Stimulated activated CD8-positive, alpha-beta memory T cell treated with anti-CD3 and anti-CD28 coated beads, Interleukin-7, amount 100 ng/mL, for 1 hour (primary cell): ENCODE measurements at places on chromosomes 7 and 10.

GRCh38 chr7:91973639-91974038 lies 33.0 kb downstream of the AKAP9 start:
- no peak for DNase-seq

DNA sequence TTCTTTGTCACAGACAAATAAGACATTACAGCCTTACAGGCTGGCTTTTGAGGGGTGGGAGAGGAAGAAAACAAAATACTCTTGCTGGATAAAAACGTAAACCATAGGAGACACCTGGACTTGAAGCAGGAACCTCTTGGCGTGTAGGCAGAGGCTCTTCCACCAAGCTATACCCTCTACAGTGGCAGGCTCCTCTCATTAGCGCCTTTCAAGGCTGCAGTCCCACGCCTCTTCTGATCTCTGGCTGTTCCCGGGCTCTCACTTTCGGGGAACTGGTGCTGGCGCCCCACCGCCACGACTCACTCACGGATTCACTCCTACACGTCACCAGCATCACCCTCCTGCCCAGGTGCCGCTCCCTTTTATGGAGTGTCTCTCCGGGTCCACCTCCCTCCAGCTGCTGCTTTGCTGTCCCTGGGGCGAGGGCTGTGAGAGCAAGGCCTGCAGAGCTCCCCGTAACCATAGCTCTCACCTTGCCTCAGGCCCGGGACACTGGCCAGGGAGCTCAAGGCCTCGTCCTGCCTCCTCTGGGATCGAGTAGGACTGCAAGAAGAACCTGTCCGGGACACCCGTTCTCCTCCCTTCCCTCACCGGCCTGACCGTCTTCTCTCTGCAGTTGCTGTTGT lies 62.6 kb downstream of the ZNF777 start:
- DNase-seq, result no peak

DNA sequence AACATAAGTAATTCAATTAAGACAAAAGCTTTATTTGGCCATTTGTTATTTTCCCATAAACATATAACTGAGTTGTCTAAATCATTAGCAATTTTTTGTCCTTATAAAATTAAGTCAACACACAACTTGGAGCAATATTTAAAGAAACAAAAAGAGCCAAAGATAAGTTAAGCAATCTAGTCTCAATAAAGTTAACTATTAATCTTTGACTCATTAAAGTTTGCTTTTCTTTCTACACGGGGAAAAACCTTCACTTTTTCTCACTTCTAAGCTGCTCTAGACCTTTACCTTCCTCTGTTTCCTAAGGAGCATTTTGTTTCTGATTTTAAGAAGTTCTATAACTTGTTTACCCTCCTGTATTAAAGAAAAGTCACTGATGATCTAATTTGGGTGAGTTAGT lies 867.1 kb upstream of the PHF14 start:
- DNase-seq, result no peak

- DNase-seq, result no peak
Measured at GRCh38 chr7:141573511-141573910, 22.3 kb downstream of the AGK start.

DNA sequence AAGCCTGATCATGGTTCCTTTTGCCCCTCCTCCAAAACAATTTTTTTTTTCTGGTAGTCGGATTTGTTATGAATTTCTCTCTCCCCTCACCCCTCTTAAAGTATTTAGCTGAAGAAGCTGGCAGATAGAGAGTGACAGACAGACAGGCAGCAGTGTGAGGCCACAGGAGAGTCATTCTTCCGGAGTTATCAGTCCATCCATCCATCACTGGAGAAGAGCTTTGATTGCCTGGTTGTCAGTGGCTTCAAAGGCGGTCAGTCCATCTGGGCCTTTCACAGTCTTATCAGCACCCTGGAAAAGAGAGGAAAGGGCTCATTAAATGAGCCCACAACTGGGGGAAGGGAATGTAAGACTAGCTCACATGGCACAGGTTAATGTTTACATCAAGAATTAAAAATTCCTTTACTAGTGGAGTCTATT lies 47.4 kb downstream of the MTPN start:
- DNase-seq, result no peak

DNA sequence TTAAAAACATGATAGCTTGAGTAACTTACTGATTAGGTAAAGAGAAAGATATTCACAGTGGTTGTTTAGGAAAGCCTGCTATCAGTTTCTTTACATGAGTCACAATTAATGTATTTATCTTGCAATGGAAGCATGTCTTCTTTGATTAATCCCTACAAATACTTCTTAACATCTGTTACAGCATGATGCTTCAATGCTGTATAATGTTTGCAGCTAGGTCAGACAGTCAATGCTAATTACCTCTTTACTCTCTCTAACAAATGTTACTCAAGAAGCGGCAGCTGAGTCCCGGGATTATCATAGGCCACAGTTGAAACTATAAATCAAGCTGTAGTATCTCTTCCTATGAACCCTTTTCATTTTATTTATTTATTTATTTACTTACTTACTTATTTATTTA lies 33.2 kb downstream of the ACBD5 start:
- no peak for DNase-seq

DNA sequence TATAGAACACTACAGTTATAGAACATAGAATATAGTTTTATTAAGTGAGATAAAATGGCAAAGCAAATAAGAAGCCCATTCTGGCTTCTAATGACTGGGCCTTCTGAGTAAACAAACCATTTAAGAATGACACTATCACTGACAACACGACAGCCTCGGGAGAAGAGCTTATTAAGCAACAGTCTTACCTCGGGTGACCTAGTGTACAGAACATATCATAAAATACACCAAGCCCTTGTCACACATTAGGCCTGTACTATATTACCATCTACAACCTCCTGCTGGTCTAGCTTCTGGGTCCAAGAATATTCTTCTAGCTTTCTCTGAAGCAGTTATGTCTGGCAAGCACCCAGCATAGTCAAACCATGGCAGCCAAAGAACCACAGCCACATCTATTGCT lies 32.0 kb downstream of the CCDC186 start:
- DNase-seq, result no peak

GRCh38 chr7:17015598-17016031 lies 133.8 kb upstream of the AGR3 start:
- DNase-seq, result no peak

- DNase-seq, result no peak
Measured at GRCh38 chr7:15178065-15178464, 275.5 kb upstream of the DGKB start.

- no peak for DNase-seq
Measured at GRCh38 chr7:26681819-26682418, 182.5 kb downstream of the SKAP2 start.

- DNase-seq, result no peak
Measured at GRCh38 chr10:43959364-43960134, 310.9 kb upstream of the ZNF32 start.

DNA sequence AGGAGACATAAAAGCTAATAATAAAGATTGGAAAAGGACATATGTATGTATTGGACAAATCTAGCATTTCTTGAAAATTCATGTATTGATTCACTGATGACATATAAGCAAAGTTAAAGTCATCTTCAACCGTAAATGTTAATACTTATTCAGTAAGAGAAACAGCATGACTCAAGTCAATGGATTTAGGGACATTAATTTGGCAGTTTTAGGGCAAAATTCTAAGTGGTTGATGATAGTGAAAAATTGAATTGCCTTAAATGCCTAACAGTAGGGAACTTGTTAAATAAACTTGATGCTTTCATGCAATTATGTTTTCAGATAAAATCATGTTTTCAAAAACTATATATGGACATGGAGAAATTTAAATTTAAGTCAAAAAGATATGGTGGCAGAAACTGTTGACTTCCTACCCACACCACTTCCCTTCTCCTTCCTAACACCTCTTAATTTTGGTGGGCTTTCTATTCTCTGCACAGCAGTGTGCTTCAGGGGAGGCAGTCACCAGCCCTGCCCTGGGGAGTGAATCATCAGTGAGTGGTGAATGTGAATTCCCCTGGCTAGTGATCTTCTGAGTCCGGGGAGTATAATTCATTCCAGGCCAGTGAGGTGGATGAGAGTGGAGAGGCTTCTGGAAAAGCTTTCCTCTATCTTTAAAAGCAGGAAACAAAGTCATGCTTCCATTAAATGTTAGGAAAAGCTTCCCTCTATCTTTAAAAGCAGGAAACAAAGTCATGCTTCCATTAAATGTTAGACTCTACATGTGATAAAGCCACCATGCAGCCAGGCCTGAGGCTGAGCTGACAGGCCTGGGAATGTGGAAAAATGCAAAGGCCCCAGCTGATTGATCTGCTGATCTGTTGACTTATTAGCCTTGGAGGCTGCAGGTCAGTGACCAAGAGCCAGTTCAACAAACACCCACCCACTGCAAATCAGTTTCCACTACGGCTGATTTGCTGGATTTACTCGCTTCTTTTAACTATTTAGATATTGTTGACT lies 25.2 kb upstream of the ITGB1 start:
- no peak for DNase-seq

- no peak for DNase-seq
Measured at GRCh38 chr7:98643236-98643985, 26.3 kb downstream of the NPTX2 start.

- DNase-seq, result no peak
Measured at GRCh38 chr7:17185690-17186070, 112.8 kb upstream of the AHR start.

DNA sequence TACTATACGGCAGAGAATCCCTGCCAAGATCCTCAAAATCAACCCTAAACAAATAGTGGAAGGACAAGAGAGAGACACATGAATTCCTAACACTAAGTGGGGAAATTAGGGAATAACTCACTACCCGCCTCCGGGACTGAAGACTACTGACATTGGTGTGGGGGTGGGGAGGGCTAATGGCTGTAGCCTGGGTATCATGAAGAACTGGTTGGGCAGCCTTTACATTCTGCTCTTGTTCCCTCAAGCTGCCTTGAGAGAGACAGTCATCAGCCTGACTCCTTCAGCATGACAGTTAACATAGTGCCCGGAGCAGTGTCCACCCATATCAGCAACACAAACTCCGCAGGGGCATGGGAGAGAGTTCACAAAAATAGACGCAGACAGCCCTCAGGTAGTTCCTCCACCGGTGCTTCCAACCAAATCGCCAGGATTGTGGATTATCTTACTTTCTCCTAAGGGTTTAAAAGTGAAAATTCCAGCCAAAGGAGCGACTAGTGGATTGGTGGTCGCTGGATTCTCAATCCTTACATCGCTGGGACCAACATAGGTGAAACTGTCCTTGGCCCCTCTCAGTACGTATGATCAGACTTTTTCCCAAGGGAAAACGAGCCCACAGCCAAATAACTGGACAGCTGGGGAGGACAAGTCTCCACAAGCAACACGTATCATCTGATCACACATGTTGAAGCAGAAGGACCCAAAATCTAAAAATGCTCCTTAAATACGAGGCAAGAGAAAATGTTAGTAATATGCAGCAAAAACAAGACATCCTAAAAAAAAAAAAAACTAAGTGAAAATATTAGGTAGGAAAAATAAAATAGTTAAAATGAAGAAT lies 22.6 kb downstream of the TMEM254 start:
- no peak for DNase-seq

DNA sequence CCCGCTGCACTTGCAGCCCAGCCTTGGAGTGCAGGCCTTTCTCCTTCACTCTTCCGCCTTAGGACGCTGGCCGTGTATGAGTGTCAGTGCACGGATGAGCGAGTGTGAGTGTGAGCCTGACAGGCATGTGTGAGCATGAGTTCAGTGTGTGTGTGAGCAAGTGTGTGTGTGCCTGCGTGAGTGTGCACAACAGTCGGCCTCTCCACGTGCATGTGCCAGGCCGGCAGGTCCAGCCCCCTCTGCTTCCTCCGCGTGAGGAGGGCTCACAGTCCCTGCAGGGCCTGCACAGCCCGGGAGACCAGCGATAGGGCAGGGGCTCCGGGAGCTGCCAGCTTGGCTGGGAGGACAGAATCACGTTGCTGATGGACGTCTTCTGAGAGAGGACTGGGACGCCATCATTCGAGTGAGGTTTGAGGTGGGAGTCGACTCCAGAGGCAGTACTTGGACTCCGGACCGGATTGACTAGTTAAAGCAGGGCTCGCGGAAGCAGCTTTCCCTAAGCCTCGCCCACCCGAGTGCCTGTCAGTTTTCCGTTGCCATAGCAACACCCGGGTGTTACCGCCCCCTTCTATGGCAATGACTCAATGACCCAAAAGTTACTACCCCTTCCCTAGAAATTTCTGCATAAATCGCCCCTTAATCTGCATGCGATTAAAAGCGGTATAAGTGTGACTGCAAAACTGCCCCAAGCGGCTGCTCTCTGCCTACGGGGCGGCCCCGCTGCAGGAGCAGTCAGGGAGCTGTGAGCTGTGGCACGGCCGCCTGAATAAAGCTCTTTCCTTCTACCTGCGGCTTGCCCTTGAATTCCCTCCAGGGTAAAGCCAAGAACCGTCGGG lies 19.6 kb upstream of the CFAP46 start:
- peak; percentile 41 for DNase-seq

DNA sequence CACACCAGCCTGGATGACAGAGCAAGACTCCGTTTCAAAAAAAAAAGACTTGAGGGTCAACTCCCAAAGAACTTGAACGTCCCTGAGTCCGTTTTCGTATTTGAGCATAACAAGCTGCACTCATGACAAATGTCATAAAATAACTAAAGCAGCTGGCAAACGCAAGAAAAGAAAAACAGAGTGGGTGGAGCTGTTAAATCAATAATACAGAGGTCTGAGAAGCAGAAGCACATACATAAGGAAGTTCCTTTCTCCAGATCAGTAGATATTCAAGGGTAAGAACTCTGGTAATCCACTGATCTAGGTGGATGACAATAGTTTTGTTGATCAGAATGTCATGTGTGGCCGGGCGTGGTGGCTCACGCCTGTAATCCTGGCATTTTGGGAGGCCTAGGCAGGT lies 150.1 kb downstream of the FAM107B start:
- no peak for DNase-seq

DNA sequence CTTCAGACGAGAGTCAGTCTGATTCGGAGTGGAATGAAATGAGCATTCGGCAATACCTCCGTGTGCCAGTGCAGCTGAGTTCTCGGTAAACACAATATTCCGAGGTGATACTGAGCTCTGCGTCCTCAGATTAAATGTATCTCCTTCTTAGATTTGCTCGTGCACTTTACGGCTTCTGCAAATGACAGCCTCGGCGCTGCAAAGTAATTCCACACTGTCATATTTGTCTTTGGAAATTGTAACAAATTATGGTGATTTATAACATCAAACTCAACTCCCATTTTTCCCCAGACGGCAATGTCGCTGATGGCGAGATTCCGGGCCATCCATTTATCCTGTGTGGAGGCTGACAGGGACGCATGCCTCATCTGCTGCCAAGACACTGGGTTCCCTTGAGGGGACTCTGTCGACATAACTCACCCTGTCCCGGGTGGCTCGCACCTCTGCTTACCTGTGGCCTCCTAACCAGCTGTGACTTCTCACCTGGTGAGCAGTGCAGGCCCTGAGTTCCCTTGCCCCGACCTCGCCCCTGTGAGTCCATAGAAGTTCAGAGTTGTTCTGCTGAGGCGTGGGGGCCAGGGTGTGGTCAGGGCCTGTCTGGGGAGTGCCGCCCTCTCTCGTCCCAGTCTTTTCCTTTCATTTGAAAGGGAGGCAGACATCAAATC lies 201.9 kb downstream of the ADARB2 start:
- DNase-seq, result no peak

- no peak for DNase-seq
Measured at GRCh38 chr10:73908853-73909539, 1.9 kb upstream of the PLAU start.

GRCh38 chr7:12067156-12067831 lies 143.8 kb upstream of the TMEM106B start:
- peak; percentile 9 for DNase-seq
